CD4-positive, alpha-beta T cell treated with Interleukin-4 for 1 hour (primary cell): ENCODE measurements at places on chromosomes 12 and 14.

GRCh38 chr12:116159593-116160200 lies 117.8 kb downstream of the MED13L start:
- DNase-seq: no peak

GRCh38 chr14:79320561-79320960 lies 890.7 kb downstream of the DIO2 start:
- no peak for DNase-seq

GRCh38 chr12:67472539-67472938 lies 176.0 kb upstream of the DYRK2 start:
- no peak for DNase-seq

- DNase-seq: no peak
These were observed 23.3 kb downstream of the TAS2R7 start for GRCh38 chr12:10779103-10779502.

DNA sequence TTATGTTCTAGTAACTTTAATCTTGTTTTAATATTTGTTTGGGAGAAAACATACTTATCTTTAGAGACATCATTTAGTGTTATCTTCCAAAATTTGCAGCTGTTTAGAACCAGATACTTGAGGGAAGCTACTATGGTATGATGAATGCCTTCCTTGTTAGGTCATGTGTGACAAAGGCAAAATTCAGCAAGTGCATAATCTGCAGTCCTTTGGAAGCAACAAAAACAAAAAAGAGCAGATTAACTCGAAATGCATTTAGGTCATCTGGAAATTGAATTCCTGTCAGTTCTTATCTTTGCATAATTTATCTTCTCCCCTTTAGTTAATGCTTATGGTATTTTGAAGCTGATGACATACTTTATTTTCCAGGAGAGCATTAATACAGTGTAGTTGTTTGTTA lies 3.5 kb downstream of the FBXO34 start:
- DNase-seq: no peak

DNA sequence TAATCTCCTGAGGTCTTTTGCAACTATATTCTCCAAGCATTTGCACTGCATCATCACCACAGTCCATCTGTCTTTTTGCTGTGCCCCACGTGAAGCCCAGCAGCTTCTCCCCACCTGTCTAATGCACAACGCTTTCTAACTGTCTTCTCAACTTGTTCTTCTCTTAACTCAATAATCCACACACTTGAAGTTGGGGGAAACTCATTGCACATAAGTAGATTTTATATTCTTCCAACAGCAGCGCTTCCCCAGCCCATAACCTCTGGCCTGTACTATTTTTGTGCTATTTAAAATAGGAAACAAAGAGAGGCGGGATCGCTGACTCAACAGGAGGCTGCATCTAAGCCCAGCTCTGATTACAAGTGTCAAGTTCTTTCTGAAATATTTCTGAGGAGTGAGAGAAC lies 226.7 kb downstream of the GXYLT1 start:
- no peak for DNase-seq

DNA sequence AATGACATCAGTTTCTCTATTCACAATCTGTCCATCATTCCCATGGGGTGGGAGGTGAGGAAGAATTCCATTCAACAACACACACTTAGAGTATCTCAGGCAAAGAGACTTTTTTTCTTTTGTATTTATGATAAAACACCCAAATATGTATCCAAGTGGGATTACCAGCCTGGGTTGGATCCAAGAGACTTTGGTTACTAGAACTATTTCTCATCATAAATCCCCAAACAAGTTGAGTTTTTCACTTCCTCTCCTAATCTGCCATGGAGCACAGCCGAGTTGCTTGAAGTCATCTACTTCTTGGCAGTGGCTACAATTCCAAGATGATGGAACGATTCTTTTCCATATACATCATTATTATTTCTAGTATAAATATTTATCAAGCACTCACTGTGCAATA lies 209.2 kb upstream of the HMGA2 start:
- DNase-seq: no peak

GRCh38 chr12:72522411-72522810 lies 250.2 kb downstream of the TRHDE start:
- DNase-seq: no peak
